HFF-Myc (cell line): ENCODE measurements at places on chromosomes 6 and 20.
A peak's percentile ranks its signal among the peaks of the same experiment; 100 is the strongest.

GRCh38 chr20:953742-954141, 37.6 kb upstream of the ANGPT4 start:
- no peak for DNase-seq

DNA sequence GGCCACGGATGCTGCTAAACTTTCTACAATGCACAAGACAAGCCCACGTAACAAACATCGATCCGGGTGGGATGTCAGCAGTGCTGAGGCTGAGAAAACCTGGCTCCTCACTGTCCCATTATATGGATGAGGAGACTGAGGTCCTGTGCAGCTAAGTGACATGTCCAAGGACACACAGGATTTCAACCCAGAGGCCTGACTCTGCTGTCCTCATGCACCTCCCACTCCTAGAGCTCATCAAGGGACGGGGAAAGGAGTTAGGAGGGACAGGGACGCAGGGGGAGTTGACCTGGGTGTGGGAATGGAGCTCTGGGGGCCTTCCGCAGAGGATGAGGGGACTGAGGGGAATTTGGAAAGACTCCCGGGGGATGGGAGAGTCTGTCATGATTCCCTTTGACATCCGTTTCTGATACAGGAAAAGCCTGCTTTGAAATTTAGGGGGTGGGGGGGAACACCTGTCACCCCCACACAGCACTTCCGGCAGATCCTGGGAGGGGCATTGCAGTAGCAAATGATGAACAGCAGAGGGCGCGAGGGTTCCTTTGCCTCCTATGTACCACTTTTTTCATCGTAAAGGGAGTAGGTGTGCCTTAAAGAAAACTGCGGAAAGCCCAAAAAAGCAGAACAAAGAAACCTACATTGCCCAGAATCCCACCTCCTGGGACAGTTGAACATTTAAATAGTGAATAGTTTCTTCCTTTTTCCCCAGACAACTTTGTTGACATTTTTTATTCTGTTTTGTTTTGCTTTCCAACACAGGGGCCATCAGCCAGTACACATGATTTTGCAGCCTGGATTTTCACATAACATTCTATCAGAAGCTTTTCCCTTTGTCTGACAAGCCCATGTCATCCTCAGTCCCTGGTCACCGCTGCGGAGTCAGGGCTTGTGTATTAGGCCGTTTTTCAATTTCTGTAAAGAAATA, 48.6 kb downstream of the SLC2A10 start:
- peak; percentile 35 for DNase-seq

DNA sequence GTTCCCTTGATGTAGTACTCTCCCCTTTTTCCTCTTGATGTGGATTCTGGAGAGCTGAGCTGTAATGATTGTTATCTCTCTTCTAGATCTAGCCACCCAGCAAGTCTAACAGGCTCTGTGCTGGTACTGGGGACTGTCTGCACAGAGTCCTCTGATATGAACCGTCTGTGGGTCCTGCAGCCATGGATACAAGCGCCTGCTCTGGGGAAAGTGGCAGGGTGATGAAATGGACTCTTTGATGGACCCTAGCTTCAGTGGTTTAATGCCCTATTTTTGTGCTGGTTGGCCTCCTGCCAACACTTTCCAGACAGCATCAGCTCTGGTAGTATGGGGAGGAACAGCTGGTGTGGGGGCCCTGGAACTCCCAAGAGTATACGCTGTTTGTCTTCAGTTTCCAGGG, 216.3 kb downstream of the ADGRG6 start:
- no peak for DNase-seq

DNA sequence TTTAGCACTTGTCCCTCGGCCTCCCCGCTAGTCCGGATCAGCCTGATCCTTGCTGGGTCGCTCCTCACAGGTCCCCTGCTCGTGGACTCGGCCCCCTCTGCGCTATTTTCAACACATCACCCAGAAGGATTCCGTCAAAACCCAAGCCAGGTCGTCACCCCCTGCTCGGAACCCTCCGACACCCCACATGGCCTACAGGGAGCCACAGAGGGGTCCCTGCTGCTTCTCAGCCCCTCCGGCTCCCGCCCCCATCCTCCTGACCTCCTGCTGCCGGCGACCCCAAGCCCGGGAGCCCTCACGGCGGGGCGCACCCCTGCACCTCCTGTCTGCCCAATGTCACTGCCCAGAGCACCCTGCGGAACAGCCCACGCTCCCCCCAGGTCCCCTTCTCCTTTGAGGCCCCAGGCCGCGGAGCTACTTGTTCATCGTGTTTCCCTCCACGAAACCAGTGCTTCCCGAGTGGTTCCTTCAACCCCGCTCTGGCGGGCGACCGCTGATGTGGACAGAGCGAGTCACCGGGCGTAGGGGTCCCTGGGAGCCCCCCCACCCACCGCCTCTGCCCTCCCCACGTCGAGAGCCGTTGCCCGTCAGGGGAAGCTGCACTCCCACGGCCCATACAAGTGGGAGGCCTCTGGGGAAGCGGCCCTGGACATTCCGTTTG, 638 bp upstream of the MYL9 start:
- DNase-seq: no peak

GRCh38 chr6:14966096-14966905, 279.6 kb upstream of the JARID2 start:
- DNase-seq: no peak

- no peak for DNase-seq
Measured at GRCh38 chr6:127582777-127583462, 5.9 kb downstream of the C6orf58 start.
